Stimulated activated CD8-positive, alpha-beta memory T cell treated with anti-CD3 and anti-CD28 coated beads, Interleukin-7, amount 100 ng/mL, for 4 hours (primary cell): ENCODE measurements at places on chromosomes 1 and 21.

GRCh38 chr1:200415789-200416593 is 6.2 kb upstream of the ZNF281 start:
- no peak for DNase-seq

GRCh38 chr1:25615172-25615541 is 1.4 kb upstream of the MAN1C1 start:
- DNase-seq: no peak

DNA sequence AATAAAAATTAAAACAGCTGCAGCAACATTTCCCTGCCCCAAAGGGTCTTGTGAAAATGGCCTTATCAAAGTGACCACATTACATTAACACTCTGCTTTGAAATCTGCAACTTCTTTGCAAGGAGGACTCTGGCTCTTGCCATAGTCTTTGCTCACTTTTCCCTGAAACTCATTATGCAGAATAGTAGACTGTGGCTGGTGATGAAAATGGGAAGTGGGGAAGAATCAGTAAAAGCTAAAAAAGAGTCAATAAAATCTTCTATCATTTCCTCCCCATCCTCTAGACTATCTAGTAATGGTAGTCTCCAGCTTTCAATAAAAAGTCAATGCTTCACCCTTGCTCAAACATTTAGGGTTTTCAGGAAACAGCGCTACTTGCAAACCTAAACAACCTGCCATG is 18.6 kb upstream of the NUP133 start:
- DNase-seq: no peak

- DNase-seq: no peak
Observed at GRCh38 chr1:177165069-177165439, 542 bp upstream of the ASTN1 start.

GRCh38 chr21:36297938-36298572 is 21.9 kb upstream of the MORC3 start:
- peak; percentile 48 for DNase-seq

DNA sequence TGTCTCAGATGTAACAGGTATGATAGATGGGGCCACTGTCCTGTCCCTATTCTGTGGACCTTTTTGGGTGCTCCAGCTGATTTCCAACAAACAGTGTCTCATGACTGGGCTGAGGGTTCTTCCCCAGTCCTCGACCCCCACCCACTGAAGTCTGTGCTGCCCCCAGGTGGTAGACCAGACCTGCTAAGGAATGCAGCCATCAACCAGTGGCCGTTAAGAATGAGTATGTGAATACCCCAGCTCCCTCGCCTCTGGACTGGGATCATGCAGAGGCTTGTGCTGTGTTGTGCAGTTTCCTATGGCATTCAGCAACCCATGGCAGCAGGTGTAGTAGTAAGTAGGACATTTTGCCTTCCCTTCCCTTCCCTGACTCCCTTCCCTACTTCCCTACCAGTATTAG is 183.1 kb upstream of the KAZN start:
- no peak for DNase-seq

GRCh38 chr21:28393279-28393678 is 599.4 kb downstream of the LTN1 start:
- no peak for DNase-seq

- no peak for DNase-seq
Observed at GRCh38 chr1:14615549-14616218, 17.2 kb downstream of the KAZN start.

DNA sequence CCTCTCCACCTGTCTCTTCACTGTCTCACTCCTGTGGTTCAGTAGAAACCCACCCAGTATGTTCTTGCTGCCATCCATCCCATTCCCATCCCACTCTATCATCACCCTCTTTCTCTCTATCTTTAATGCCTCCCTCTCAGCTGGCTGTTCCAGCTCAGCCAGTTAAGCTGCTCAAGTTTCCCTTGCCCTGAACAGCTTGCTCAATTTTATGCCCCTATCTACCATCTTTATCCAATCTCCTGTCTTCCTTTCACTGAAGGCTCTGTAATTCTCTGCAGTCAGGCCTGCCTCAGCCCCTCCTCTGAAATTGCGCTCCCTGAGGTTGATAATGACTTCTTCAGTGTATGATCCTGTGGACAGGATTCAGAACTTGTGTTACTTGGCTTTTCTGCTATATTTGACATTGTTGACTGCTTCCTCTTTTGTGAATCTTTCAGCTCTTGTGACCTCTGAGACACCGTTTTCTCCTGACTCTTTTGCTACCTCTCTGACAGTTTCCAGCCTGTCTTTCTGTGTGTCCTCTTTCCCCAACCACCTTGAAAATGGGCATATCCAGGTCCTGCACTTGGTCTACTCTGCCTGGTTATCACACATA is 13.9 kb upstream of the BCAR3 start:
- no peak for DNase-seq

DNA sequence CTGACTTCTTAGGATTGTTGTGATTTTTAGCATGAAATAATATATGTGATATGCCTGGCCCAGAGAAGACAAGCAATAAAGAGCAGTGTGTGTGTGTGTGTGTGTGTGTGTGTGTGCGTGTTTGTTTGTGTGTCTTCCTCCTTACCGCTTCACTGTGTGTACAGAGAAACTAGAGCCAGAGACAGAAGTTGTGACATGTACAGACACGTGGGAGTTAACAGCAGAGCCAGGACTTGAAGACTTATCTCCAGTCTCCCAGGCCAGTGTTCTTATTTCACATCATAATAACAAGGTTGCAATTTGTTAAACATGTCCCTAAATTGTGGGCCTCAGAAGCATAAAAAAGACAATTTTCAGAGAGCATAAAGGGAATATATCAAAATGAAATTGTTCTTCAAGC is 192.0 kb upstream of the JUN start:
- DNase-seq: no peak

- DNase-seq: peak; percentile 78
Observed at GRCh38 chr1:153536012-153536670, 350 bp upstream of the S100A6 start.

- peak; percentile 28 for DNase-seq
Observed at GRCh38 chr21:25708467-25709065, 26.1 kb downstream of the ATP5PF start.

DNA sequence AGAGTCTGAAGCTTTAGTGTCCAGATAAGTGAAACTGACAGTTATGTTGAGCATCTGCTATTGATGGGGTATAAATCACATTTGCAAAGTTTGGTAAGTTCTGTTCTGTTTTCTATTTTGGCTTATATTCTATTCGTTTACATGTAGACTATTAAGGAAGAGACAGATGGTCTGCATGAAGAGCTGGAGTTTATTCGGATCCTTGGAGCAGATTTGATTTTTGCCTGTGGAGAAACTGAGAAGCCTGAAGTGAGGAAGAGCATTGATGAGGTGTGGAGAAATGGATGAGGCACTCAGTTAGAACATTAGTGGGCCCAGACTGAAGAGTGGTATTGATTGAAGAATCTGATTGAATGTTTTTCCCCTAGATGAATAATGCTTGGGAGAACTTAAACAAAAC is 50.6 kb upstream of the BMP8A start:
- no peak for DNase-seq

DNA sequence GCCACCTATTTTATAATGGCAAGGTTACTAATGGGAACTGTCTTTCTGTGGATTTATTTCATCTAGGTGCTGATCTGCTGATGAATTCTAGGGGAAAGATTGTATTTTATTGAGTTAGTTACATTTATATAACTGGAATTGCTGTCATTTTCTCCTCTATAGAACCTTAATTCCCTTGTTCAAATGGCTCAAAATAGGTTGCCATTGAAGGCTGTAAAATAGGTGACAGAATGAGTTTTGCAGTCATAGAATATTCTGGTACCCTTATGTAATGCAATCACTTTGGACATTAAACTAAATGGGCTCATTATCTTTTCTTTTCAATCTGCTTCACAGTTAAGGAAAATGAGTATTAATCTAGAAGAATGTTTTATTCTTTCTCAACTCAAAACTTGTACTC is 131.0 kb downstream of the CTH start:
- DNase-seq: no peak

- DNase-seq: no peak
Observed at GRCh38 chr21:43884012-43884860, 19.2 kb downstream of the AGPAT3 start.

GRCh38 chr1:173749137-173749536 is 34.4 kb downstream of the KLHL20 start:
- DNase-seq: no peak

GRCh38 chr1:99228153-99228552 is 36.1 kb upstream of the PLPPR4 start:
- no peak for DNase-seq

GRCh38 chr1:113415310-113416070 is 25.2 kb downstream of the MAGI3 start:
- DNase-seq: no peak

GRCh38 chr21:33196941-33197374 is 32.8 kb upstream of the IFNAR2 start:
- DNase-seq: no peak

GRCh38 chr1:51729824-51730301 is 113.0 kb downstream of the OSBPL9 start:
- no peak for DNase-seq

- no peak for DNase-seq
Observed at GRCh38 chr21:34617753-34618339, 2.9 kb upstream of the RCAN1 start.

DNA sequence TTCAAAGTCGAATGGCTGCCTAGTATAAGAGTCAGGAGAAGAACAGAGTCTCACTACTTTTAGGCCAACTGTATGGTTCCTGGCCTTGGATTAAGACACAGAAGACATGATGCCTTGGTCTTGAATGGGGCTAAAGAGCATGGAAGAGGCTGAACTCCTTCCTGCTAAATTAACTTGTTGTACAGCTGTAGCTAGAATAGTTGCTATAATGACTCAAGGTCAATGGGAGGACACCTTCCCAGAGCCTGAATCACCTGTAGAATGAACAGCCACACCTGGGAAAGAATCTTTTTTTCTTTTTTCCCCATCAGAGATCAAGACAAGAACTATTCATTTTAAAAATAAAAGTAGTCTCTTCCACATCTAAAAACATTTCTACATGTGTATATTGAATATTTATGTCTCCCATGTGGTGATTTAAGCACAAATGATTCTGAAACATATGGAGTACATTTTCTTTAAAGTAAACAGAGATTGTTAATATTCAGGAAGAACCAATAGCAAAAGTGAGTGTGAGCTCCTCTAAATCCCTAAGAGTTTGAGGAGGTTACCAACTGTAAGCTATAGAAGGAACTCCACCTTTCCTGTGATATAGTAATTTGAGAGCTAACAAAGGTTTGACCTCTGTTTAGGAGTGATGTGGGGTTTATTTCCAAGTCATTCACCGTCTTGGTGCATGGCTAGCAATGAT is 191.3 kb downstream of the TGFB2 start:
- DNase-seq: no peak

- no peak for DNase-seq
Observed at GRCh38 chr1:230424391-230425251, 1.5 kb downstream of the PGBD5 start.

DNA sequence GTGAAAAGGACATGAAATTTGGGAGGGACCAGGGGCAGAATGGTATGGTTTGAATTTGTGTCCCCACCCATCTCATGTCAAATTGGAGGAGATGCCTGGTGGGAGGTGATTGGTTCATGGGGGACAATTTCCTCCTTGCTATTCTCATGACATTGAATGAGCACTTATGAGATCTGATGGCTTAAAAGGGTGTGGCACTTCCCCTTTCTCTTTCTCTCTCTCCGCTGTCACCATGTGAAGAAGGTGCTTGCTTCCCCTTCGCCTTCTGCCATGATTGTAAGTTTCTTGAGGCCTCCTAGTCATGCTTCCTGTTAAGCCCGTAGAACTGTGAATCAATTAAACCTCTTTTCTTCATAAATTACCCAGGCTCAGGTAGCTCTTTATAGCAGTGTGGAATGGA is 7.6 kb upstream of the GBP4 start:
- no peak for DNase-seq

DNA sequence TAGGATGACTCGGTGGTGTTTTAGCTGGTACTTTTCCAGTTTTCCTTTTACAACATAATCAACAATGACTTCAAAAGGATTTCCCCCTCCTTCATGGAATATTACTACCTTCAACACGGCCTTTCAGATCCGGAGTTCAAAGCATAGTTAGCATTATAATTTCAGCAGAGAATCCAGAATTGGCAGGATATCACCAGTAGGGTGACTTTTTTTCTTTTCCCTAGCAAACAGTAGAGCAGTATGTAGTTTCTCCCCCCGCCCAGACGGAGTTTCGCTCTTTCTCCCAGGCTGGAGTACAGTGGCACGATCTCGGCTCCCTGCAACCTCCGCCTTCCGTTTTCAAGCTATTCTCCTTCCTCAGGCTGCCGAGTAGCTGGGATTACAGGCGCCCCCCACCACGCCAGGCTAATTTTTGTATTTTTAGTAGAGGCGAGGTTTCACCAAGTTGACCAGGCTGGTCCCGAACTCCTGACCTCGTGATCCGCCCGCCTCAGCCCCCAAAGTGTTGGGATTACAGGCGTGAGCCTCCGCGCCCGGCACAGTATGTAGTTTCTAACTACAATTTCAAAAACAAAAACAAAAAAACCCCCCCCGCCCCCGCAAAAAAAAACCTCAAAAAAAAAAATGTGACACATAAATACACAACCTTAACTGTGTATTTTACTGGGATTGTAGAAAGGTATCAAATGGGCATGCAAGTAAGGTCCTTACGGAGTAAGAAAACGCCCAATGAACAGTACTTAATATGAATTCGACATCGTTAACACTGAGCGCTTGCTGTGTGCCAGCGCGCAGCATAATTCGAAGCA is 1.5 kb upstream of the COX20 start:
- DNase-seq: peak; percentile 24

- DNase-seq: no peak
Observed at GRCh38 chr1:45929257-45929687, 125.9 kb downstream of the MAST2 start.

DNA sequence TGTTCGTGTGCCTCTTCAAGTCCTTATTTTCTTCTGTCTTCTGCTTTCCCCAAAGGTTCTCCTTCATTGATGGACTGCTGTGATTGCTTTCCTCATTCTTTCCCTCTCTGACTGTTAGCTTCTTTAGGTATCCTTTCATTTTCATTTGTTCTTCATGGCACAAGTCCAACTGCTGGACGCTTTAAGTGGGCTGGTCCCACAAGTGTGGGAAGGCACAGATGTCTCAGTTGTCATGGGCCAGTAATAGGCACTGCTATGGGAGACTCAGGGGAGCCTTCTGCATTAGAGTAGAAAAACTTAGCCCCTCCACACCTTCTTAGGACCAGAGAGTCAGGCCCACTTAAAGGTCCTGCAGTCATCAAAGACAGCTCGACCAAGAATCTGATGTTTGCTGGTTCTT is 122.3 kb upstream of the C1orf105 start:
- DNase-seq: no peak
